ENCODE measurements at places on chromosomes 5 and 9.

GRCh38 chr5:134430001-134430569 is 18.4 kb upstream of the CDKN2AIPNL start:
- DNase-seq: no peak

- DNase-seq: no peak
These were observed 152.1 kb downstream of the UNC13B start for GRCh38 chr9:35313916-35314315.

DNA sequence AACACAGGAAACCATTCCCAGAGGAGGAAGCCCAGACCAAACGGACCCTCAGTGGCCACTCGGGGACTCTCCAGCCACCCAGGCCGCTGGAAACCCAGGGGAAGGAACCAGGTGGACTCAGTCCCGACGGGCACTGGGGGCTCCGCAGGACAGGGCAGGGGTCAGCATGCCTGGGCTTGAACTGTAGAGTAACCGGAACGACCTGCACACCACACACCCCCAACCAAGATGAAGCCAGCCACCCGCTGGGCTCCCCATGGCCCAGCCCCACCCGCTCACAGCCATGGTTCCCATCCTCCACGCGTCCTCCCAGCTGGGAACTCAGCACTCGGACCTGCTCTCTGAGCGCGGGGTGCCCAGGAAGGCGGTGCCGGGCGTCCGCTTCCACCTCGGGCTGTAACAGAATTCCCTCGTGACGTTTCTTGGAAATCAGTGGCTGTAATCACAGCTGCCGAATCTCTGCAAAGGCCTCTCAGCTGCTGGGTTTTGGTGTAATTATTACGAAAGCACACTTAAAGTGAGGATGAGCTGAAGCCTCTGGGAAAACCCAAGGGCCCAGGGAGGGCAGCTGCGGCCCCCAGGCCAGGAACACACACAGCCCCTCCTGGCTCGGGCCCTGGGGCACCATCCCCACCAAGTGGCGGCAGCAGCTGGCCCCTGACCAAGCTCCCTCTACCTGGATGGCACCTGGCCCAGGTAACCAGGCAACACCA is 13.8 kb downstream of the NACC2 start:
- no peak for DNase-seq

DNA sequence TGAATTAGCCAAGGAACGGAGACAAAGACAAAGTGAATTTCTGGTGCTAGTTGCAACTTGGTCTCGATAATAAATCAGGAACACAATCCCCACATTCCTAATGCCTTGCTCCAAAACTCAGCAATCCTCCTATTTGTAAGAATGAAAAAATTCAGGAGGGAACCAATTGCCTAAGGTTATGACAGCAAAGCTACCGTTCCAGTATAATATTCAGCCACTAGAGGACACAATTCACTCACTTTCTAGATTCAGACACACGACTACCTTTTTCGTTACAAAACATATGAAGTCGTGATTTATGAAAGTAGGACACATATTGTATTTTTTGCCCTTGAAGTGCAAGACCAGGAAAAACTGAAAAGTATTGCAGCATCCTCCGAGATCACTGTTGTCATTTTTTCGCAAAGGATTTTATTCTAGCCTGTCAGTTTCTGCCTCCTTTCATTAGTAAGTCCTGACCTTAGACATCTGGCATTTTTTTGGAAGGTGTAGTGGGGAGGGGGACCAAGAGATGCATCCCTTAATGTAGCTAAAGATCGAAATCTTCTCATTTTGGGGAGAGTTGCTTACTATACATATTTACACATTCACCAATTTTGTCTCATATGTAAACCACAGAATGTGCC is 133.1 kb downstream of the DOCK8 start:
- DNase-seq: peak; percentile 59

Data from umbilical cord (tissue), 2 donors.